ENCODE measurements at places on chromosomes 16 and 17.
A peak's percentile ranks its signal among the peaks of the same experiment; 100 is the strongest.

DNA sequence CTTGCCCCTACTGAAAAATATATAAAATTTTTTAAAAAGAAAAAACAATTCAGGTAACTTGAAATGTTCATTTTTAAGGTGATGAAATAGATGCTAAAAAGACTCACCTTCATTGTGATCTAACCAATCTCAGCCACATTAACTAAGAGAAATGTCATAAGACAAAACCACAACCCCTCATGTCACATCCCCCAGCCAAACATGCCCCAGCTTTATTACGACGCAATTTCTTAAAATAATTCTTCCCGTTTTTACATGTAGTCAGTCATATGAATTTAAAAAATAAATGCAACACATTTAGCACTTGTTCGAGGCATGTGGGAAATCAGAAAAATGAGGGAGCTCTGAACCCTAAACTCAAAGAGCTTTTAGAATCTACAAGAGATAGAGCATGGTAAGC lies 9.5 kb downstream of the AMFR start:
- no peak for DNase-seq

GRCh38 chr17:82297280-82297713 lies 20.1 kb downstream of the CD7 start:
- DNase-seq = peak; percentile 97

DNA sequence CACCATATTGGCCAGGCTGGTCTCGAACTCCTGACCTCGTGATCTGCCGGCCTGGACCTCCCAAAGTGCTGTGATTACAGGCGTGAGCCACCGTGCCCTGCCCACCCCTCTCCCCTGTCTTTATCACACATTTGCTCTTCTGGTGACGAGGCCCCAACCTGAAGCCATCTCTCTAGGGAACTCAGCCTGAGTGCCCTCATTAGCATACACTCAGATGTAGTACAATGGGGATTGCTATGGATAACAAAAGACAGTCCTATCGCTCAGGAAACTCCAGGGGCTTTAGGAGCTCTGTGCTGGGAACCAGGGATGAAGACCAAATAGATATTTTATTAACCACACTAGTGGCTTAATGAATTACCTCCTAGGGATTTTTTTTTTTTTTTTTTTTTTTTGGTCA lies 100.7 kb downstream of the MARF1 start:
- DNase-seq = no peak

DNA sequence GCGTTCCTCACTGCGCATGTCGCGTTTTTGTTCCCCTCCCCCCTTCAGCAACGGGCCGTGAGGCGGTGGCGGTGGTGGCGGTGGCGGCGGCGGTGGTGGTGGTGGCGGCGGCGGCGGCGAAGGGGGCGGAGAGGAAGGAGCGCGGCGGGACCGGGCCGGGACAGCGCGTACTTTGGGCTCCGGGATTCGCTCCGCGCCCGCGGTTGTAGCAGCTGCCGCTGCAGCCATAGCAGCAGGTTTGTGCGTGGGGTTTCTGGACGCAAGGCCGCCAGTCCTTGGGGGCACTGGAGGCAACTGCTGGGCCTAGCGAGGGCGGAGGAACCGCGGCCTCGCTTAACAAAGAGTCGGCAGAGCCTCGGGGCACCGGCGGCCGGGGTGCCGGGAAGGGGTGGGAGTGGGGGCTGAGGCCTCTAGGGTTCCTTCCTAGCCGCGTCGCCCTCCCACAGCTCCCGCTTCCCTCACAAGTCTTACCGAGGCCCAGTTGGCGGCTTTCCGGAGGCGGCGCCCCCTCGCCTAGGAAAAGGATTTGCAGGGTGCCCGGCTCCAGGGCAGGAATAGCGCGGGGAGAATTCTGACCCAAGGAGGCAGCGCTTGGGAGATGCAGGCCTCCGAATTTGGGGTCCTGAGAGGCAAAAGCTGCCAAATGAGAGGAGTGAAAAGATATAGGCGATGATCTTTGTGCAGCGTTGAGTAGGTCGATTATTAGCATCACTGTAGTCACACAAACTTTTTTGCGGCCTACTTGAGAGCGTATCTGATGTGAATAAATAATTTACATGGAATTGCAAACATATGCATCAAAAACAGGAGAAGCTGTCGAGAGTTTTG lies at the start of gene DDX42:
Gene DDX42 (plus strand): TSS at position 30 of the 828 bp plus-strand sequence. CDS start 12,880 bp downstream, outside the sequence.
- peak; percentile 75 for DNase-seq

DNA sequence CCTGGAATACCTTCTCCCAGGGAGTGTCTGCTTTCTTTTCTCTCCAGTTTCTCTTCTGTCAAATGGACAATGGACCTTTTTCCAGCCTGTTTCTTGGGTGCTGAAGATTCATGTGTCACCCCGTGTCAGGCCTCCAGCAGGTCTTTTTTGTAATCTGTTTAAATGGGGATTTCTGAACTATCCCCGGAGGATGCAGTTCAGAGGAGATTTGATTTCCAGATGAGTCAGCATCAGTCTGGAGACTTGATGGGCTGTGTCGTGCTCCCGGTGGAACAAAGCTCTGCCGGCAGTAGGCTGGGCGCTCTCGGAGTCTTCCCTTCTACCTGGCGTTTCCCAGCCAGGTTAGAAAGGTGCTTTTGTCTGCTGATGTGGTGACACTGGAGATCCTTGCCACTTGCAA lies 440.6 kb downstream of the HS3ST3B1 start:
- DNase-seq = no peak

DNA sequence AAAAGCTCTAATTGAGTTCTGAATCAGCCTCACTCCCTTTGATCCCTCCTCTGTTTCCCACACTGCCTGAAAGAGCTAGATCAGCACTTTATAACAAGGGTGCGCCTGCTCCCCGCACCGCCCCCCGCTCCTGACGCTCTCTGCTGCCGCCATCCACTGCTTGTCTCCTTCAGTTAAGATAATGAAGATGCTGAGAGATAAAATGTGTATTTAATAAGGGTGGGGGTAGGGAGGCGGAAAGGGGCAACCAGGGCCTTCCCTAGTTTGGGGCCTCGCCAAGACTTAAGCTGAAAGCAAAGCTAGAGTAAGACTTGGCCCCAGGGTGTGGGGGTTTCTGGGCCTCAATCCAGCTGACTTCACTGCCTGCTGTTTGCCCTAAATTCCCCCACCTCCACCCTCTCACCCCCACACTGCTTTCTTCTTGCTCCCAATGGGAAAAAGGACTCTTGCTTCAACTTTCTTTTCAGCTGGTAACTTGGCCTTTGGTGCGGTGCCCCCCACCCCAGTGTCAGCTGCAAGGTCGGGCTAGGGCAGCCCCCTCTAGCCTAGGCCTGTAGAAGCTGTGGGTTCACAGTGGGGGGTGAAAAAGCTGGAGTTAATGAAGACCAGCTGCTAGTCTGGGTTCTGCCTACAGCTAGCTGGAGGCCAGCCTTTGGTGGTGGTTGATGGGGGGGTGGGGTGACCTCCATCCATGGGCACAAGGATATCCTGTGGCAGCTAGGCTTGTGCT lies 1.8 kb upstream of the RARA start:
- DNase-seq = peak; percentile 93

DNA sequence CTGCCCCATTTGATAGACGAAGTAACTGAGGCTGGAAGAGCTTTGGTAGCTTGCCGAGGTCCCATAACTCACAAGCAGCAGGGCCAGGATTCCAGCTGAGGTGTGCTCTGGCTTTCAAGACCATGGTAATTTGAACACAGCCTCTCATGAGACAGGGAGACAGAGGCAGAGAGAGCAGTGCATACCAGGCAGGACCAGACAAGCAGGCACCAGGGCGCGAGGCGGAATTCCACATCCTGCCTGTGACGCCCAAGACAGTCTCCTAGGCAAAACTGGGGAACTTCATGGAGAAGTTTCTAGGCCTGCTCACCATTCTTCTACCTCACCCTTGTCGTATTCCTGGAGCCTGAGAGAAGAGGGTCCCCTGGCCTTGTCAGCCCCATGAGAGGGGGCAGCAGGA lies 19.2 kb downstream of the SDK2 start:
- DNase-seq = no peak

DNA sequence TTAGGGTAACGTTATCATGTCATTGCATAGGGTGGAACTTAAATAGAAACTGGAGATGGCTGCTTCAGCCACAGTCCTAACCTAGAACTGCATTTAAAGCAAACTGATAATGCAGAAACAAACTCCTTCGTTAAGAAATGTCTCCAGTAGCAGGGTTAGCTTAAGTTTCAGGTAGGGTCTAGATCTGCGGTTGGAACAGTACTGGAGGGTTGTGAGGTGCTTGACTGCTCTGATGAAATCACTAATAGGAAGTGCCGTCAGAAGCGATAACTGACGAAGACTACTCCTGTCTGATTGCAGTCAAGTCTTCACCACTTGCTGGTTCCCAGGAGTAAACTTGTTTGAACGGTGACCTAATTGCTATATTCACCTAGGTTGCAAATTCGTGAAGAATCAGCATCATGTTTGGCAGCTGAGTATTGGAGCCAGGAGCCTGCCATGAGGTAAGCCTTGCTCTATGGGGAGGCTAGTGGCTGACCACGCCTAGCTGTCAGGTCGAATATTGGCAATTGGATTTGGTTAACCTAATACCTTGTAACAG lies 24.5 kb downstream of the TRPV2 start:
- peak; percentile 67 for DNase-seq
